Natural killer cell treated with Interleukin-12 subunit alpha and Interleukin-12 subunit beta and Interleukin-15 and Interleukin-18, amount 100 ng/mL, for 72 hours (primary cell): ENCODE measurements at places on chromosomes 4 and X.

- H3K4me1 ChIP-seq = no peaks in the 10 kb centered on the region
- peaks cover 5% of the 10 kb centered on the region for H3K27me3 ChIP-seq
- H3K4me3 ChIP-seq = no peak overlapping the region
- H3K27ac ChIP-seq = no peak overlapping the region
- no peaks in the 10 kb centered on the region for H3K36me3 ChIP-seq
These were observed 4.6 kb upstream of the CD99L2 start for GRCh38 chrX:150903110-150903508.

- DNase-seq = no peak
- no peak overlapping the region for H3K27ac ChIP-seq
- no peaks in the 10 kb centered on the region for H3K4me1 ChIP-seq
- no peak overlapping the region for H3K4me3 ChIP-seq
- no peaks in the 10 kb centered on the region for H3K36me3 ChIP-seq
- no peaks in the 10 kb centered on the region for H3K27me3 ChIP-seq
These were observed 241.8 kb upstream of the SMIM31 start for GRCh38 chr4:164512124-164512523.

GRCh38 chr4:19774690-19775256, 476.9 kb upstream of the SLIT2 start:
- DNase-seq = no peak
- no peak overlapping the region for H3K27ac ChIP-seq
- H3K27me3 ChIP-seq = no peaks in the 10 kb centered on the region
- H3K4me1 ChIP-seq = no peaks in the 10 kb centered on the region

DNA sequence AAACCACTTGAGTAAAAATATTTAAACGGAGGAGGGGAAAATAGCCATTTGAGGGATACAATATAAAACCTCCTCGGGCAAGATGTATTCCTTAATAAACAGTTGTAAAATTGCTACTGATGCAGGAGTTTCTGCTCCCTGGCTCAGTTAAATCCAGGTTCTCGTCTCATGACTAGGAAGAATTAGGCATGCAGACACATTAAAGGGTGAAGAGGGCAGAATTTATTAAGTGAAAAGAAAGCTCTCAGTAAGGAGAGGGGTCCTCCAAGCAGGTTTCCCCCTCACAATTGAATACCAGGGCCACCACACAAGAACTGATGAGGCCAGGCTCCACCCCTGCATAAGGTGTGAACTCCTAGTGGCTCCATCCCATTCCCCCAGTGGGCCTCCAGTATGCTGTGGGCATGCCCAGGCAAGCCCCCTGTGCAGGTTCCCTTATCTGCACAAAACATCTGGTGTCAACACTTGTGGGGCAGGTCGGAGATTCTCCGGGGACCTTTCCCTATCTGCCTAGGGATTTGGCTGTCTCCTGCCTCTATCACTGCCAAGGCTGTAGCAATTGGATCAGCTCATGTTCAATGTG, 80.4 kb downstream of the HS6ST2 start:
- H3K4me3 ChIP-seq = no peak overlapping the region
- H3K4me1 ChIP-seq = no peaks in the 10 kb centered on the region
- no peak for DNase-seq
- H3K36me3 ChIP-seq = no peaks in the 10 kb centered on the region
- H3K27ac ChIP-seq = no peak overlapping the region

GRCh38 chr4:189087971-189088370, 852.7 kb upstream of the FRG1 start:
- H3K27ac ChIP-seq = no peak overlapping the region
- no peaks in the 10 kb centered on the region for H3K4me1 ChIP-seq
- no peak overlapping the region for H3K4me3 ChIP-seq
- H3K27me3 ChIP-seq = no peaks in the 10 kb centered on the region
- no peak for DNase-seq
- H3K36me3 ChIP-seq = no peaks in the 10 kb centered on the region

GRCh38 chr4:23266401-23266800, 573.7 kb downstream of the GBA3 start:
- no peaks in the 10 kb centered on the region for H3K36me3 ChIP-seq
- no peaks in the 10 kb centered on the region for H3K4me1 ChIP-seq
- no peaks in the 10 kb centered on the region for H3K27me3 ChIP-seq
- no peak overlapping the region for H3K27ac ChIP-seq
- no peak overlapping the region for H3K4me3 ChIP-seq

DNA sequence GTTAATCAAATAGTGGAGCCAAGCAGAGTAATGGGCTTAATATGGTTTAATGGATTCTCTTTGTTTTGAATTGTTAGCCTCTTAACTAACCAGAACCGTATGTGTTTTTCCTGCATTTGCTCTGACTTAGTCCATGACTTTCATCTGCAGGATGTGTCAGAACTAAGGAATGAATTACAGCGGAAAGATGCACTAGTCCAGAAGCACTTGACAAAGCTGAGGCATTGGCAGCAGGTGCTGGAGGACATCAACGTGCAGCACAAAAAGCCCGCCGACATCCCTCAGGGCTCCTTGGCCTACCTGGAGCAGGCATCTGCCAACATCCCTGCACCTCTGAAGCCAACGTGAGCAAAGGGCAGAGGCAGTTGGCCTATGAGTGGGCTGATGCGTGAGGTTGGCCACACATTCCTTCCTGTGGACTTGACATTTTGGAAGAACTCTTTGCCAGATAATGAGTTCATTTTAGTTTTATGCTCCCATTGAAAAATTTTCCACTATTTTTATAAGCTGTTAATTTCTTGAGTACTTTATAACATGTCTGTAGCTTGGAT, 9.1 kb downstream of the MED28 start:
- no peaks in the 10 kb centered on the region for H3K27me3 ChIP-seq
- peaks cover 24% of the 10 kb centered on the region for H3K4me1 ChIP-seq
- peaks cover 50% of the 10 kb centered on the region for H3K36me3 ChIP-seq
- no peak for DNase-seq
- H3K27ac ChIP-seq = no peak overlapping the region

DNA sequence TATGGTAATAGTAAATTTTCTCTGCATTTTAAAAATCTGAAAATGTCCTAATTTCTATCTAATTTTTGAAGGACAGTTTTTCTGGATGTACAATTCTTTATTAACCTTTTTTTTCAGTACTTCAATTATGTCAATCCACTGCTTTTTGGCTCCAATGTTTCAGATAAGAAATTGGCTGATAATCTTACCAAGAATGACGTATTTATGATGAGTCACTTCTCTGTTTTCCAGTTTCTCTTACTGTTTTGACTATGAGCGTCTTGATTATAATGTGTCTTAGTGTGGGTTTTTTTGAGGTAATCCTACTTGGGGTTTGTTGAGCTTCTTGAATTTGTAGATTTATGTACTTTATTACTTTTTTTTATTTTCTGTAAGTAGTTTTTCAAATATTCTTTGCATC, 47.2 kb downstream of the UGT2B11 start:
- H3K36me3 ChIP-seq = no peaks in the 10 kb centered on the region
- no peak overlapping the region for H3K27ac ChIP-seq
- no peaks in the 10 kb centered on the region for H3K4me1 ChIP-seq
- DNase-seq = no peak

GRCh38 chr4:25007598-25007997, 23.1 kb downstream of the LGI2 start:
- H3K27me3 ChIP-seq = peaks cover 7% of the 10 kb centered on the region
- no peak overlapping the region for H3K4me3 ChIP-seq
- H3K27ac ChIP-seq = no peak overlapping the region
- no peak for DNase-seq
- no peaks in the 10 kb centered on the region for H3K4me1 ChIP-seq
- H3K36me3 ChIP-seq = no peaks in the 10 kb centered on the region

GRCh38 chrX:99398545-99398944, 1011.5 kb downstream of the PCDH19 start:
- no peak overlapping the region for H3K4me3 ChIP-seq
- H3K36me3 ChIP-seq = no peaks in the 10 kb centered on the region
- H3K27me3 ChIP-seq = no peaks in the 10 kb centered on the region
- DNase-seq = no peak

- H3K27me3 ChIP-seq = no peaks in the 10 kb centered on the region
- no peaks in the 10 kb centered on the region for H3K4me1 ChIP-seq
- no peak for DNase-seq
- no peak overlapping the region for H3K27ac ChIP-seq
- H3K36me3 ChIP-seq = peaks cover 4% of the 10 kb centered on the region
These were observed 192.8 kb downstream of the PPARGC1A start for GRCh38 chr4:23697001-23697528.

DNA sequence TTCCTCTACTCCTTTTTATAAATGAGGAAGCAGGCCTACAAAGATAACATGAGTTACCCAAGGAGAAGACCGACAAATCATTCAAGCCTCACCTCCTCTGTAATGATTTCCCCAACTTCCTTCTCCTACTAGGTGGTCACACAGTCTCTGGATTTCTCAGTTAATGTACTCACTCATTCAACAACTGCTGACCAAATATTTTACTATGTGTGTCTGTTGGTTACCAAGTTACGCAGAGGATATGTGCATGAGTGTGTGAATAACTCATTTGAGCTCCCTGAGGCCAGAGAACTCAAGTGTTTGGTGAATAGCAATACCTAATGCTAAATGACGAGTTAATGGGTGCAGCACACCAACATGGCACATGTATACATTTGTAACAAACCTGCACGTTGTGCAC, 10.4 kb downstream of the CASK start:
- DNase-seq = no peak
- H3K27me3 ChIP-seq = no peaks in the 10 kb centered on the region
- H3K36me3 ChIP-seq = no peaks in the 10 kb centered on the region
- H3K27ac ChIP-seq = peak overlapping the region; percentile 39

GRCh38 chr4:56460085-56460484, 7.3 kb upstream of the SRP72 start:
- peak overlapping the region; percentile 10 for H3K27ac ChIP-seq
- DNase-seq = no peak
- H3K4me1 ChIP-seq = peaks cover 13% of the 10 kb centered on the region
- no peak overlapping the region for H3K4me3 ChIP-seq
- H3K27me3 ChIP-seq = no peaks in the 10 kb centered on the region

DNA sequence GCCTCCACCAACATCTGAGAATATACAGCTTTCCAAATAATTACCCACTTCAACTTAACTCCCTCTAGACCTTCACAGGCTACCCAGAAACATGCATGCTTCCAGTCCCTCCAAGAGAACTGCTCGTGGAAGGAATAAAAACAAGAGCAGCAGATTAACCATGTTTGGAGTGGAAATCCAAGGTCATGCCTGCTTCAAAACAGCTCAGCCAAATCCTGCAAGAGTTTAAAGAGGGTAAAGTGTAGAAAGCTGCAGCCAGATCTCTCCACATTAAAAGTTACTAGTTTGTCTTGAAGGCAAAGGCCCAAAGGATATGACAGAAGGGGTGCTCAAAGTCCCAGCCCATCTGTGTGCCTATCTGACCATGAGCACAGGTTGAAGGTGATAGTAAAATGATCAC, 139.3 kb downstream of the RNF150 start:
- DNase-seq = no peak
- H3K27ac ChIP-seq = no peak overlapping the region
- H3K36me3 ChIP-seq = no peaks in the 10 kb centered on the region
- no peaks in the 10 kb centered on the region for H3K4me1 ChIP-seq
- H3K27me3 ChIP-seq = no peaks in the 10 kb centered on the region

DNA sequence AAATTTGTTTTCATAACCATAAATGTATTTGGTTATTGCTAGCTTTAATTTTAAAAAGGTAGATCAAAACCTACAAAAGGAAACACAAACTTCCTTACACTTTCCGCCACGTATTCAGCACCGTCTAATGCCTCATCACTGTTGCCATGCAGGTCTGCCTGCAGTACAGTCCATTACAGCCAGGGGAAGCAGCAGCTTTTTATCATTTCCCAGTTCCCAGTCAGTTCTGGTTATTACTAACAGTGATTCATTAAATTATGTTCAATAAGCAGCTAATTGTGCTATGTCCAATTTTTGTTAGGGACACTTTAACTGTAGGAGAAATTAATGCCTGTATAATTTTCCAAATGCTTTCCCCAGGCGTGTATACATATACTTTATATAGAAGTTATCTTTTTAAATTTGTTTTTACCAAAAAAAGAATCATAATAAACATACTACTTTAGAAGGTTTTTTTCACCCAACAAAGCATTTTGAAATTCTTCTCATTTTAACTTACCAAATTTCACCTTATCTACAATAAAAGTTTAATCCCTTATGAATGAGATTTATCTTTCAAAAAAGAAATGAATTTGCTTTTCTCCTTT, 93.3 kb downstream of the ANXA3 start:
- H3K27ac ChIP-seq = no peak overlapping the region
- DNase-seq = no peak
- H3K4me3 ChIP-seq = no peak overlapping the region
- no peaks in the 10 kb centered on the region for H3K36me3 ChIP-seq

GRCh38 chrX:50812995-50813842, 775 bp downstream of the SHROOM4 start:
- H3K36me3 ChIP-seq = no peaks in the 10 kb centered on the region
- H3K4me3 ChIP-seq = no peak overlapping the region
- no peak for DNase-seq
- peaks cover 34% of the 10 kb centered on the region for H3K27me3 ChIP-seq
- H3K4me1 ChIP-seq = no peaks in the 10 kb centered on the region
- no peak overlapping the region for H3K27ac ChIP-seq

- H3K4me3 ChIP-seq = no peak overlapping the region
- H3K36me3 ChIP-seq = no peaks in the 10 kb centered on the region
- peaks cover 5% of the 10 kb centered on the region for H3K4me1 ChIP-seq
- H3K27me3 ChIP-seq = no peaks in the 10 kb centered on the region
- H3K27ac ChIP-seq = no peak overlapping the region
- DNase-seq = no peak
These were observed 196.3 kb upstream of the HHIP start for GRCh38 chr4:144449611-144450010.

DNA sequence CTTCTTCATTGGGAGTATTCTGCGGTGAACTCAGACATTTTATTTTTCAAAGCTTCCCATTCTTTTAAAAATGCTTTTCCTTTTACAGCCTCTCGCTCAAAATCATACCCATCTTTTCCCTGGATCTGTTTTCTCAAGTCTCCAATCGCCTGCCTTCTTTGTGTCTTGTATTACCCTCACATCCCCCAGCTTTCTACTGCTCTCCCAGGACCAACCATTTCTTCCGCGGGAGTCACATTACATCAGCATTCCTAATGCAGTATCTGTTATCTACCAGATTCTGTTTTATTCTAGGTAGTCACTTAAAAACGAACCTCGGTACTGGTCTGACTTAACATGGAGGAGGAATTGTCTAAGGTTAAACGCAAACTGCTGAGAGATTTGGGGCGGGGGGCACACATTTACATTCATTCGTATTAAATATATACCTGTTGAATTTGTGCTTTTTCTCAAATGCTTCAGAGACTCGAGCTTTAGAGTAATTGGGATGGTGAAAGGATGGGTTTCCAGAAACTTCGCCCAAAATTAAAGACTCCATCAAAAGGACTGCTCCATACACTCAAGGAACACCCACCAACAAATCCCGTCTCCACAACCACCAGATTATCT, 493 bp upstream of the UCHL1 start:
- H3K27me3 ChIP-seq = peaks cover 31% of the 10 kb centered on the region
- peaks cover 7% of the 10 kb centered on the region for H3K36me3 ChIP-seq
- no peak overlapping the region for H3K27ac ChIP-seq
- no peaks in the 10 kb centered on the region for H3K4me1 ChIP-seq
- DNase-seq = no peak

GRCh38 chr4:24203926-24204325, 314.1 kb upstream of the PPARGC1A start:
- no peaks in the 10 kb centered on the region for H3K4me1 ChIP-seq
- no peaks in the 10 kb centered on the region for H3K27me3 ChIP-seq
- no peaks in the 10 kb centered on the region for H3K36me3 ChIP-seq
- no peak overlapping the region for H3K27ac ChIP-seq
- no peak overlapping the region for H3K4me3 ChIP-seq
- DNase-seq = no peak

GRCh38 chrX:124263743-124264142, 68.7 kb upstream of the TEX13D start:
- no peaks in the 10 kb centered on the region for H3K36me3 ChIP-seq
- H3K4me3 ChIP-seq = peak overlapping the region; percentile 36
- H3K27me3 ChIP-seq = peaks cover 7% of the 10 kb centered on the region
- peak; percentile 63 for DNase-seq
- H3K27ac ChIP-seq = peak overlapping the region; percentile 62
